ENCODE measurements at places on chromosomes 12 and 14.

- DNase-seq: no peak
Observed at GRCh38 chr12:59086126-59086525, 165.8 kb upstream of the LRIG3 start.

DNA sequence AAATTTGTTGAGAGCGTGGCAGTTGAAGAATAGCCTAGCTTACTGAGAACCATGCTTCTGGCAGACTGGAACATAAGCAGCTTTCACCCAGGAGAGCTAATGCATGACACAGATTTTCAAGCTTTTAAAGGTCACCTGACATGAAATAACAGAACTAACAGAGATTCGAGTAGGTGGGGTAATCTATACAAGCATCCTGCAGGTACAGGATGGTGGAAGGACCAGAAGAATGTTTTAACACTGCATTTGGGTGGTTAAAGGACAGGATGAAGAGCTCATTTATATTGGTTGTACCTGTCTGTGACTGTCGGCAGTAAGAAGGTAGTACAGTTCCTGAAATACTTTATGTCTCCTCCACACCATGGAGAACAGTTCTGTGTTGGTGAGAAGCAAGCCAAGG, 8.9 kb downstream of the PELI2 start:
- DNase-seq: no peak

GRCh38 chr14:103522649-103523574, at the start of gene CKB:
CKB (minus strand) TSS chr14:103522830; CDS start chr14:103522493, 337 bp downstream.
- peak; percentile 48 for DNase-seq

DNA sequence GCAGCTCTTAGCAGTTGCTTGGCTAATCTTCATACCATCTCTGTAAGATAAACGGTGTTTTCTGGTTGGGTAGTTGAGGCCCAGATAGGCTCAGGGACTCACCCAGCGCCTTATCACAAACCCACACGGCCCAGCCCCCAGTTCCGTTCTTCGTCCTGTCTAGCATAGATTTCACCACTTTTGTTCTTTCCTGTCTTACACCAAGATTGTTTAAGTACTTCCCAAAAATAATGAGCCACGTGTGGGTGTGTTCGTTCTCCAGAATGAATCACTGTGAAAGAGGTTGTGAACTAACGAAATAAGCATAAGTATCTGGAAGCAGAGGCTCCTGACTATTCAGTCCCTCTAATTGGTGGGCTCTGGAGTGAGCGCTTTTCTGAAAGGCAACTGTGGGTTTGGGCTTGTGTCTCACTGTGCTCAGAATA, 21.4 kb downstream of the ACVR1B start:
- peak; percentile 82 for DNase-seq

DNA sequence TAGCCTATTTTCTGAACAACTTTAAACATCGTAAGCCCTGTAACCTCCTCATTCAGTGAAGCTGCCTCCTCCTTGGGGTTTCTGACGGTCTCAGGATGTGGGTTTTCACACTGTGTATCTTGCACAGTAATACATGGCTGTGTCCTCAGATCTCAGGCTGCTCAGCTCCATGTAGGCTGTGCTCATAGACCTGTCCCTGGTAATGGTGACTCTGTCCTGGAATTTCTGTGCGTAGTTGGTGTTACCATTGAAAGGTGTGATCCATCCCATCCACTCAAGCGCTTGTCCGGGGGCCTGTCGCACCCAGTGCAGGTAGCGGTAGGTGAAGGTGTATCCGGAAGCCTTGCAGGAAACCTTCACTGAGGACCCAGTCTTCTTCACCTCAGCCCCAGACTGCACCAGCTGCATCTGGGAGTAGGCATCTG, 980.5 kb downstream of the TMEM121 start:
- DNase-seq: peak; percentile 61

- DNase-seq: no peak
Observed at GRCh38 chr14:54025661-54026060, 69.0 kb upstream of the BMP4 start.

GRCh38 chr12:12016284-12017100, 54.2 kb upstream of the BCL2L14 start:
- DNase-seq: peak; percentile 50

- no peak for DNase-seq
Observed at GRCh38 chr14:60975551-60975950, 5.3 kb downstream of the TRMT5 start.

GRCh38 chr12:132445884-132446632, 43.9 kb upstream of the FBRSL1 start:
- peak; percentile 61 for DNase-seq

GRCh38 chr12:65937161-65937641, 112.9 kb downstream of the HMGA2 start:
- DNase-seq: no peak

- no peak for DNase-seq
Observed at GRCh38 chr12:6730169-6730568, 6.3 kb downstream of the COPS7A start.

- no peak for DNase-seq
Observed at GRCh38 chr14:98754343-98755020, 517.5 kb downstream of the BCL11B start.

DNA sequence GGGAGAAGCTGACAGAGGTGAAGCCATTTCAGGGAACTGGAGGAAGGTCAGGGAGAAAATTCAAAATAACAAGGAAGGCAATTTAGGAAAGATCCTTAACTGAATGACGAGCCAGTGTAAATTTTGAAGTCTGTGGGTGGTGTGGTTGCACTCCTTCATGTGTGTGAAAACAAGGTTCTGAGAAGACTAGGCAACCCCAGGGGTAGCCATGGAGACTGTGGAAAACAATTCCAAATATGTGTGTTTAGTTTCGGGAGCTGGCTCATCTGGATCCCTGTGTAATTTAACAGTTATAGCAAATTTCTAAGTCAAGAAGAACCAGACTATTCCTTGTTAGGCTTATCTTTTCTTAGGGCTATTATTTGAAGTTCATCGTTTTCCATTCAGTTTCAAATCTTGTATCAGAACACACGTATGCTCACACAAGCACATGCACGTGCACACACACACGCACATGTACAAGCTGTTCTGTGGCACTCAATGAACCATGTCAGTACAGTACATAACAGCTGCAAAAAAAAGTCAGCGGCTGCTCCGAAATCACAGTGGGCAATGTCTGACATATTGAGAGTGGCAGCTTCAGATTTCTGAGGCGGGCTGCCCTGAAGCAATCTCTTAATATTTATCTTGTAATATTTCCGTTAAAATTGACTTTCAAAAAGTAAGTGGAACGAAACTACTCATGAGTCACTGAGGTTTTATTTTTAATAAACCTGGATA, 411.2 kb downstream of the AEBP2 start:
- DNase-seq: no peak

GRCh38 chr12:51183816-51184215, 10.9 kb upstream of the TFCP2 start:
- no peak for DNase-seq

DNA sequence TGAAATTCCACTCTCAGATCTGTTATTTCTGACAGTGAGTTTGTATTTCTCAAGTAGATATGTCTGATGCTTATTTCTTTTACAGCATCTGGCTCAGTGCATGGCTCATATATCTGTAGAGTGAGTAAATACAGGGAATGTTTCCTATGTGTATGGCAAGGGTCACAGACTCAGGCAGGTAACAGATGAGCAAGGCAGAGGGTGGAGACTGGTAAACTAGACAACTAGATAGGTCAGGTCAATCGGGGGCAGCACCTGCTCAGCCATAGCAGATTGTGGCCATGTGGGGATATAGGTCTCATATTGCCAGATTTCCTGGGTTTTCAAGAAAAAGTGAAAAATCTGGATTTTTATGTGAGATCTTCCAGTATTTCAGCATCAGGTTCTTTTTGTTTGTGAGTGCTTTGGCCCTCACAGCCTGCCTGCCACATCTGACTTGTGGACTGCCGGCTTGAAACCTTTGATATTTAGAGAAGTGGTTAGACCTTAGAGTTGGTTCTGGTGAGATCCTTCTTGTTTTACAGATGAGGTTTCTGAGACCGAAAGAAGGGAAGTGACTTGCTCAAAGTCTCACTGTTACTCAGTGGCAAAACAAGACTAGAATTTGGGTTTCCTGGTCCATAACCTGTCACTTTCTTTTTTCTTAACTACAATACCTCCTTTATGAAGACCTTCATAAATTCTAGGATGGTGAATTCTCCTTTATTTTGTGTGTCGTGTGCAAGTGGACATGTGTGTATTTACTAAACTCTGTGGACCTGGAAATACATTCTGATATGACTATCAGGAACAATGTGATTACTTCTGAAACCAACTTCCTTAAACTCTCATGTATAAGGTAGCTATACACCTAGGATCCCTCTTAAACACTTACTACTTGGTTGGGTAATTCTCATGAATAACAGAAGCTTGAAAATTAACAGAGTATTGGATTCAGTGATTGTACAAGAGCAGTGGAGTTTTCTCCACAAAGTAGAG, 34.4 kb downstream of the PROX2 start:
- peak; percentile 33 for DNase-seq

DNA sequence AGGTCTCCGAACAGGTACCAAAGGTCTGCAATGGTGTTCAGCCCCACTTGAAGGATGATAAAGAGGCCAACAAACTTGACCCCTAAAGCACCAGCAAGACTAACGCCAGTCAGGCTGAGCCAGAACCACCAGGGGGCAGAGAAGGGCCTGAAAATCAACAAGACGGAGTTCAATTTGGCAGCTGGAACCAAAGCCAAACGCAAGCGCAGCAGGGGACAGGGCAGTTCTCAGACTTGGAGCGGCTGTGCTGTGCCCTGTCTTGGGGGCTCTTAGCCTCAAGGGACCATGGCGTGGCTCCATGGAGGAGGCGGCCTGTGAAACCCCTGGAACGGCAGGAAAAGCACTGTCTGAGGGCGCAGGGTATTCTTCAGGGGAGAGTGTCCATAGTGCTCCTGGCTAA, 19.6 kb downstream of the POMT2 start:
- DNase-seq: peak; percentile 71

GRCh38 chr12:59041241-59042121, 121.2 kb upstream of the LRIG3 start:
- no peak for DNase-seq

- no peak for DNase-seq
Observed at GRCh38 chr12:46208370-46208769, 60.5 kb downstream of the SLC38A1 start.

- no peak for DNase-seq
Observed at GRCh38 chr12:5633106-5633505, 201.2 kb downstream of the NTF3 start.

- DNase-seq: peak; percentile 70
Observed at GRCh38 chr12:12837025-12837812, 24.1 kb downstream of the DDX47 start.

GRCh38 chr12:21751517-21751916, 23.0 kb downstream of the KCNJ8 start:
- DNase-seq: no peak

DNA sequence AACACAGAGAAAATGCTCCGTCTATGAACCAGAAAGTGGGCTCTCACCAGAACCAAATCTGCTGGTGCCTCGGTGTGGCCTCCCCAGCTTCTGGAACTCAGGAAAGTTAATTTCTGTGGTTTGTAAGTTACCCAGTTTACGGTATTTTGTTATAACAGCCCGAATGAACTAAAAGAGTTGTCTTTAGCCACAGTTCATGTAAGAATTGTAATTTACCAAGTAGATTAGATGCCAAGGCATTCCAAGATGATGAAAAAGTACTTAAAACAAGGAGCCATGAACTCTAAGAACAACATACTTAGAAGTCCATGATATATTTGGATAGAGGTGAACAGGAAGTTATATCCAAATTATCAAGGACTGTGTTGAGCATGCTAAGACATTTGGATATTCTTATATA, 259.9 kb upstream of the GARIN6 start:
- no peak for DNase-seq

DNA sequence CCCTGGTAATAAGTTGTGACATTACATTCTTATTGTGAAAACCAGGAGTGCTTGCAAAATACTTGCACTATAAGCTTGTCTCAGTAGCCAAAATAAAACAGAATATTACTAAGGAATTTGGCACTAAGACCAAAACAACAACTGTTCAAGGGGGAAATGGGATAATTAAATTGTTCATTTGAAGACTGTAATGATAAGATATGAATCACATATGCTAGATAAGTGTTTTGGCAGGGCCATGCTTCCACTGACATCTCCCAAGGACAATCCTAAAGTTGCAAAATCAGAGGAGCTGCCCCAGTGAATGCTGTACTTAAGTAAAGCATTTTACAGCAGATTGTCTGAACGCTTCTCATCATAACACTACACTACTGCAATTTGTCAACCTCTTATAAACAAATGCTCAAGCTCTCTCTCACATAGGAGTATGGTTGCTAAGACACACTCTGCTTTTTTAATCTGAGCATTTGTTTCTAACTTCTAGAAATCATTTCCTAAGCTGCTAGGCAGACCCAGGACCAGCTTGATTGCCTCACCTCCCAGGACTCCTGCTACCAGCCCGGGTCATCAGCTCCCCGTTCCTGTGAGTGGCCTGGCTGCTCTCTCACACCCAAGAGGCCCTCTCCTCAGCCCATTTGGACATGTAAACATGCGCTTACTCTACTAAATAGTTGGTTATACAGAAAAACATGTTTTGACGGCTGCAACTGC, 191.5 kb downstream of the PAX9 start:
- DNase-seq: no peak

GRCh38 chr12:127182018-127182417, 1085.0 kb upstream of the TMEM132C start:
- no peak for DNase-seq

DNA sequence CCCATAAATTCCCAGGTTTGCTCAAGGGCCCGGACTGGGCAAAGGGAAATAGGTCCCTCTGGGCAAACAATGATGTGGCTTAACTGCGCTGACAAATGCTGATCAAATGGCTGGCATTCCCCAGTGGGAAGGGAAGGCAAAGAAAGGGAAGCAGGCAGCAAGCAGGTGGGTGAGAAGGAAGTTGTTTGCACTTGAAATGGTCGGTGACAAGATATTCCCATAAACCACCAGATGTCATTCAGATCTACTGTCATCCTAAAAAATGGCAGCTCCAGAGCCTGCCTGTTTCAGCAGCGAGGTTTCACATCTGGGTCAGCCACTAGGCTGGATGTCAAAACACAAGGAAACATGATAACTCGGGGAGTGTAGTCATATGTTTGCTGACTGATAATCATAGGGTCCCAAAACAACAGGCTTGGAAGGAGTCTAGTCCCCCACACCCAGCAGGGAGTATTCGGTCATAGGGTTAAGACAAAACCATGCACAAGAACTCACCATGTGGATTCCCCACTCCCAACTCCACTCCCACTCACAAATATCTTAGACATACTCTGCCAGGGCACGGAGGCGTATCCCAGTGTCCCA, 37.9 kb upstream of the MDM1 start:
- no peak for DNase-seq

- DNase-seq: no peak
Observed at GRCh38 chr12:44100264-44100663, 264.4 kb downstream of the TMEM117 start.

GRCh38 chr14:20857630-20858261, 33.4 kb upstream of the RNASE3 start:
- DNase-seq: peak; percentile 83

DNA sequence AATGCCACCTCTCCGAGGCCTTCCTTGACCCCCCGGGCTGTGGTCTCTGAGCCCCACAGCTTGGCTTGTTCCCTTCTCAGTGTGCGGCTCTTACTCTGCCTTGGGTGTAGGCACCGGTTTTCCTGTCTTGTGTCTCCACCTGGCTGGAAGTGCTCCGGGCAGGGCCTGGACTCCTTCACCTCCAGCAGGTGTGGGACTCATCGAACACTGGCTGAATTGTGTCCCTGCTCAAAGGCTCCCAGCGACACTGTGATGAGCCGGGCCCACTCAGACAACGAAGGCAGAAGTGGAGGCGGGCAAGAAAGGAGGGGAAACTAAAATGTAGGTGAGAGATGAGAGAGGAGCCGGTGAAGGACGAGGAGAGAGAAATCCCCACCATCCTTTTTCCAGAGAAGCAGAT, 18.0 kb downstream of the TMEM63C start:
- no peak for DNase-seq

- DNase-seq: no peak
Observed at GRCh38 chr12:62621101-62621638, 154.5 kb downstream of the MON2 start.
